Prostate gland (tissue), 2 donors: ENCODE measurements at places on chromosomes 2 and 18.

DNA sequence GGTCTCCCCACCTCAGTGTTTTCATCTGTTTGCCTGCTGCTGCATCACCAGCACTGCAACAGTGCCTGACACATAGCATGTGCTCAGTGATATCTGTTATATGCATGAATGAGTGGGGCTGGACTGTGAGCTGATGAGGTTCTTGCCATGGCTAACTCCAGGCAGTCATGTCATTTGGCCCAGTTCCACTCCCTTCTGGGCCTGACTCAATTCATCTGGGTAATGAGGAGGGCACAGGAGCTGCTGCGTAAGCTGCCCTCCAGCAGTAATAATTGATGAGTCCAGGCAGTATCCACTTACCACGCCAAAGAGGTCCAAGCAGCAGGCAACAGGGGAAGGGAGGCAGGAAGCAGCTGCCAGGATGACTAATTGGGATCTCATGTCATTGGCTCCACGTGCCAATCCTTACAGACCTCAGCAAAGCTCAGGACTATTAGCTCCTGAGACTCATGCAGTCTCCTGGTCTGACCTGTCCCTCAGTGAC lies 34.1 kb upstream of the MAT2A start:
- DNase-seq, result peak; percentile 71

DNA sequence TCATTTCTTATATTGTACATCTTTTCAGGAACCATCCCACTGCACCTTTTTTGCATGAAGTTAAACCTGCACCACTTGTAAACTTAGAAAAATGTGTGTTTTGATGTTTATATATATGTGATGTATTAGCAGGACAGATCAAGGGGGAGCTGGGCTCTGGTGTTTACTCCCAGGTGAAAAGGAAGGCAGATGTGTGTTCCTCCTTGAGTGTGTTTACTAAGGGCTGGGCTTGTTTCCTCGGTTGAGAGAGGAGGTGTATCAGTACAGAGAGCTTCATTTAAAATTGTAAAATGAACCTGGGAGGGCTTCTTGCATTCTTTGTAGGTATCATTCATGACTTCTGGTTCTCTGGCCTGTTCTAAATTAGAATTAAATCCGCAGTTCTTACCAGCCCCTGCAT lies 14.8 kb downstream of the LPIN1 start:
- no peak for DNase-seq

DNA sequence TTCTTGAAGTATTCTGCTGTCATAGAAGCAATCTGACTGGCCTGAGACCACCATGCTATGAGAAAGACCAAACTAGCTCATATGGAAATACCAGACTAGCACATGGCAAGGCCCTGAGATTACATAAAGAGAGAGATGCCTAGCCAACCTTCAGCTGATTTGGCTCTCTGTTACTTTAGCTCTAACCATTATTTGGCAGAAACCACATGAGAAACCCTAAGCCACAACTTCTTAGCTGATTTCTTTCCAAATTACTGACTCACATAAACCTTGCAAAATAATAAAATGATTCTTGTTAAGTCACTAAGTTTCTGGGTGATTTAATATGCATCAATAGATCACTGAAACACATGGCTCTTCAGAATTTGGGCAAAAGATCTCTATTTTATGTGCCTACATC lies 295.0 kb upstream of the ZNF521 start:
- DNase-seq, result no peak

DNA sequence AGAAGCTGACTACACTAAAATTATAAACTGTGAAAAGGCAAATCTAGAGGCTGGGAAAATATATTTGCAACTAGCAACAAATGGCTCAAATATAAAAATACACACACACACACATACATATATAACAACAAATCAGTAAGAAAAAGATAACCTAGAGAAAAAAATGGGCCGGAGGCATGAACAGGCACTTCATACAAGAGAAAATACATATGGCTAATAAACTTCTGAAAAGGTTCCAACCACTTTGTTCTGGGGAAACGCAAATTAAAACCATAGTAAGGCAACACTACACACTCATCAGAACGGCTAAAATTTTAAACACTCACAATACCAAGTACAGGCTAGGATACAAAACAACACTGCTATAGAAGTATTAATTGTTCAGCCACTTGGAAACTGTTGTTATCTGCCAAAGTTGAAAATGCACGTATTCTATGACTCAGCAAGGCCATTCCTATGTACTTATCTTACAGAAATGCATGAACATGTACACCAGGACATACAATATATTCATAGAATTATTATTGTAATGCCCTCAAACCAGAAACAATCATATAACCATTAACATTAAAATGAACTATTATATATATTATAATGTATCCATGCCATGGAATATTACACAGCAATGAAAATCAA lies 15.6 kb downstream of the WDSUB1 start:
- DNase-seq, result no peak

GRCh38 chr18:59268127-59268720 lies 5.0 kb downstream of the RAX start:
- DNase-seq, result no peak

DNA sequence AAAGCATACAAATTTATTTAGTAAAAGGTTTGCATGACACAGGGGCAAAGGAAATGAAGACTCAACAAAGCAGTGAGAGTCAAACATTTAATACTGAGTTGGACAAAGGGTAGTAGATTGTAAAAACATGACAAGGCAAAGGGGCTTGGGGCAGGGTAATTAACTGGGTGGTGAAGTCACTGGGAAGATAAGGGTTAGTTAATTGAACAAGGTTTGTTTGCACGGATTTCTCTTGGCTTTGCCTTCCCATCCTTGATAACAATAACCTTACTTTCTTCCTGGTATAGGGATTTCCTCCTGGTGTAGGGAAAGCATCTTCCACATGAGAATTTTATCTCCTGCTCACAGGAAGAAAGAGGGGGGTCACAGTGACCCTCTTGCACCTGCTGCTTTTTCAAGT lies 26.8 kb upstream of the RTTN start:
- no peak for DNase-seq

DNA sequence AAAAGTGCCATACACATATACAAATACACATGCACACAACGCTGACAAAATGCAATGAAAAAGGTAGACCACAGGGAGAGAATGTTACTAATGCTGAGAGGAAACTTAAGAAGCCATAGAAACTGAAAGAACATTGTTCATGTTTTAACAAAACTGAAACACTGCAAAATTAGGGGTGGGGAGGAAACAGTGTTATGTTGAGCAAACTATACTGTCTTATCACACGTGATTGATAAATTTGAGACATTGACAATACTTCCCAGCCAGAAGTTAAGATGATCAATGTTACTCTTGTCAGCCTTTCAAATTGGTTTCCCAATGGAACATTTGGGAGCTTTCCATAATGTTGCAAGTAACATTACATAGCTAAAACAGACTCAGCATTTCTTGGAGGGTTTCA lies 165.5 kb downstream of the L3MBTL4 start:
- no peak for DNase-seq

- DNase-seq, result no peak
Observed at GRCh38 chr2:173056705-173057364, 18.8 kb upstream of the MAP3K20 start.

GRCh38 chr2:16204886-16205620 lies 264.7 kb downstream of the MYCN start:
- DNase-seq, result no peak

DNA sequence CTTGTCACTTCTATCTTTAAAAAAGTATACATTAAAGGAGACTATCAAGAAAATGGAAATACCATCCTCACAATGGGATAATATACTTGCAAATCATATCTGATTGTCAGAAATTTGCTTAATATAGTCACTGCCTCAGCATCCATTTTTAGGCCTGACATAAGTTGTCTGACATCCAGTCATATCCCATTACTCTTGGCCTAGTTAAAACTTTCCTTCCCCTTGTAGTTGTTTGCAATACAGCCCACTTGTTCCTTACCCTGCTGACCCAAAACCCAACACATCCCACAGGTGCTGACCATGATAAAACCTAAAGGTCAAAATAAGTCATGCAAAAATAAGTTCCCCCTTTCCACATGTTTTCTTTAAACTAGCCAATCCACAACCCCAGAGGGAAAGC lies 3.6 kb upstream of the ARHGEF33 start:
- no peak for DNase-seq

- no peak for DNase-seq
Observed at GRCh38 chr18:13791181-13791580, 32.8 kb upstream of the MC5R start.

GRCh38 chr2:12555012-12555645 lies 161.6 kb upstream of the TRIB2 start:
- no peak for DNase-seq

- no peak for DNase-seq
Observed at GRCh38 chr18:35072616-35073015, 31.4 kb downstream of the MAPRE2 start.

GRCh38 chr2:58313926-58314325 lies 72.8 kb upstream of the FANCL start:
- DNase-seq, result no peak

- DNase-seq, result peak; percentile 4
Observed at GRCh38 chr2:176099728-176100546, at the start of gene HOXD12. TSS of gene HOXD12 (plus strand) at chr2:176099795. CDS start at chr2:176099802, 7 bp downstream.

DNA sequence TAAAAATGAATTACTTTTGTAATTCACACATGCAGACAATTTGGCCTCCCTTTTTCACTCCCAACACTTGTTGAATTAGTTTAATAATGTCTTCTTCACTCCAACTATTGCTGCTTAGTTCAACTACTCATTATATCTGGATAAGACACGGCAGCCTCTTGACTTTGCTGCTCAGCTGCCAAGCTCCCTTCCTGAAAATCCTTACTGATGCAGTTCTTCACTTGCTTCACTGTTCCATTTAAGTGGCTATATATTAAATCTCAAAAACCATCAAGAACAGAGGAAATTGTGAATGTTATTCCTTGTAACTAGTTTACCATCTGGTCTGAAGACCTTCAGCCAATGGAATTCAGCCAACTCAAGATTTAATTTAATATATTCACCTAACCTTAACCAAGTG lies 127.1 kb downstream of the NCOA1 start:
- no peak for DNase-seq

DNA sequence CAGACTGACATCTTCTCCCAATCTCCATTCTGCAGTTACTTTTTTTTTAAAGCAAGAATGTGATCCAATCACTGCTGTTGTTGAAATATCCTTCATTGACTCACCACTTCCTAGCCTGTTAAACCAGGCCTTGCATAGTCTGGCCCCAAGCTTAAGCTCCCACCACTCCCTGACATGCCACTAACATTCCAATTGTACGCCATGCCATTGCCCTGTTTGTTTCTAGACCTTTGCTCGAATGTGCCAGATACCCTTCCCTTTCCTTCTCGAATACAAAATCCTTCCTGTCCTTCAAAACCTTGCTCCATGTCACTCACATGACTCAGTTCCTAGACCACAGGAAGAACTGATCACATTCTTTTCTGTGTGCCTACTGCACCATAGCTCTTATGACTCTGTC lies 224.2 kb downstream of the CYRIA start:
- DNase-seq, result no peak

DNA sequence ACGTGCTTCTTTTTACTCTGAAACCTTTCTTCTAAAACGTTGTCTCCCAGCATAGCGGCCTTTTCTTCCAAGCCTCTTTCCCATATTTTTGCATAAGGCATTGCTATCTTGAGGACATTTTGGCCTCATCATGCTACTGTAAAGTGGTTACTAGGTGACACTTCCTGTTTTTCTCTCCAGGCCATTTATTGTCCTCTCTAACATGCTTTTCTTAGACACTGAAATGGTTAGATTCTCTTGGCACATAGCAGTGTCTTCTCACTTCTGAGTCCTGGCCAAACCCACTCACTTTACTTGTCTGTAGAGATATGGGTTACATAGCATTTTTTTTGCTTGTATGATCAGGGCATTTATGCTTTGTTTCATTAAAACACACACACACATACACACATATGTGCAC lies 50.1 kb upstream of the KCNH7 start:
- DNase-seq, result no peak

- no peak for DNase-seq
Observed at GRCh38 chr18:74806700-74807416, 209.2 kb downstream of the ZNF407 start.

- DNase-seq, result no peak
Observed at GRCh38 chr2:241131531-241131930, 17.7 kb downstream of the PASK start.

- DNase-seq, result no peak
Observed at GRCh38 chr2:236871500-236872001, 214.1 kb upstream of the COPS8 start.

GRCh38 chr2:7419186-7419585 lies 502.0 kb downstream of the RNF144A start:
- DNase-seq, result no peak

- no peak for DNase-seq
Observed at GRCh38 chr2:122135021-122135937, 379.8 kb downstream of the TSN start.

GRCh38 chr2:67311536-67311935 lies 85.6 kb upstream of the ETAA1 start:
- no peak for DNase-seq

DNA sequence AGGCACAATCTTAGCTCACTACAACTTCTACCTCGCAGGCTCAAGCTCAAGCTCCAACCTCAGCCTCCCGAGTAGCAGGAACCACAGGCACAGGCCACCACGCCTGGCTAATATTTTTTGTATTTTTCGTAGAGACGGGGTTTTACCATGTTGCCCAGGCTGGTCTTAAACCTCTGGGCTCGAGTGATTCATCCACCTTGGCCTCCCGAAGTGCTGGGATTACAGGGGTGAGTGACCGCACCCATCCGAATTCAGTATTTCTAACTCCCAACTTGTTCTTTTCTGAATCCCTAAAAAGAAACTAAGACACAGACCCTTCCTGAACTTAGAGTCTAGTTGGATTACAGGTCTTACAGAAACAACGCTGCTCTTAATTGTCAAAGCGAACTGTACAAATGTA lies 32.3 kb upstream of the ACSL3 start:
- no peak for DNase-seq

- DNase-seq, result peak; percentile 83
Observed at GRCh38 chr18:7021994-7022840, 95.4 kb downstream of the LAMA1 start.

- DNase-seq, result no peak
Observed at GRCh38 chr2:192091476-192091875, 103.3 kb downstream of the TMEFF2 start.

- DNase-seq, result no peak
Observed at GRCh38 chr2:240066489-240066888, 13.2 kb upstream of the OR6B3 start.

GRCh38 chr2:102839668-102840388 lies 78.0 kb downstream of the TMEM182 start:
- DNase-seq, result peak; percentile 22

GRCh38 chr2:140539242-140539875 lies 1591.5 kb downstream of the LRP1B start:
- DNase-seq, result no peak

DNA sequence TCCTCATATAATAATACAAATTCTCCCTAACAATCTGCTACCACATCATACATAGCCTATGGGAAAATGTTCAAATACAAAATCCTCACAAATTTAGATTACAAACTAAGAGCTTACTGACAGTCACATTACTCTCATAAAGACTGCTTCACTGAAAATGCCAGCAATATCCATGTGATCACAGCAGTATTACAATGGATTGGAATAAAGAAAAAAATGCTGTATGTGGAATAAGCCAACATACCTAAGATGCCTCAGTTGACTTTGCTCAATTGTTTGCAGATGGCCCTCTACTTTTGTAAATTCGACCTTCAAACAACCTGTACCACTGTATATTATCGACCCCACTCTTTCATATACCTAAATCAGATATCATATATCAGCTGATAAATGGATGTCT lies 88.7 kb downstream of the DYM start:
- DNase-seq, result no peak
